ENCODE measurements at places on chromosomes 1 and 21. TPM values are rescaled to one million over a fixed set of nuclear protein-coding genes. Genes with fewer than 3 reads are reported as not detected.

DNA sequence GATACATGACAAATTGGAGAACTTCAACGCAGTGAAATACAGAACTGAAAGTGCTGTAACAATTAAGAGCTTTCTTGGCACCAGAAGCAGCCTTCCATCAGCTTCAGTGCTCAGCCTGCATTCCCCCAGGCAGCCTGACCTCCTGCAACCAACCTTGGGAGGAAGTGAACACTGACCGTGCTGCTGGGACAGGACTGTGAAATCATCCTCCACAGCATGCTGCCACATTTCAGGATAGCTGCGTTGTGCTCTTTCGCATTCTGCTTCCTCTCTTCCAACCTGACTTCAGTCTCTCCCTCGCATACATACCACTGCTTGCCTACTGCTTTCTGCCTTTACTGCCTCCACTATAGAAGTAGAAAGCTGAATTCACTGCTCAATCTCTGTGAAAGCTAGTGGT lies 388.6 kb downstream of the RWDD3 start:
- H3K27ac ChIP-seq: no peak overlapping the region
- DNase-seq: no peak
- no peaks in the 10 kb centered on the region for H3K27me3 ChIP-seq
- H3K4me3 ChIP-seq: no peak overlapping the region
- no peaks in the 10 kb centered on the region for H3K36me3 ChIP-seq
- no peaks in the 10 kb centered on the region for H3K4me1 ChIP-seq

DNA sequence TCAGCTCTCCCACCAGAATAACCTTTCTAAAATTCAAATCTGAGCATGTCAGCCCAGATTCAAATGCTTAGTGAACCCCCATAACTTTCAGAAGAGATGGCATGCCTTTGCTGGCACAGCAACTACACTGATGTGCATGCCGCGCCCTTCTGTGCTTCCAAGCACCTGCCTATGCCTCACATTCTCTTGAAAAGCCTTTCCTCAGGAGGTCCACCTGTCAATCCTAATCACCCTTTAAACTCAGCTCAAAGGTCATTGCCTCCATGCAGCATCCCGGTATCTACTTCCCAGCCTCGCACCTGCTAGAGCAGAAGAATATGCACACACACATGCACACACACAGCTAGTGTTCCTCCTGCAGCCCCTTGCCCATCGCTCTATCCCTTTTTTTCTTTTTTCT lies 5.2 kb upstream of the S100A2 start:
- no peak overlapping the region for H3K27ac ChIP-seq
- H3K27me3 ChIP-seq: no peaks in the 10 kb centered on the region
- no peak for DNase-seq
- H3K36me3 ChIP-seq: no peaks in the 10 kb centered on the region

DNA sequence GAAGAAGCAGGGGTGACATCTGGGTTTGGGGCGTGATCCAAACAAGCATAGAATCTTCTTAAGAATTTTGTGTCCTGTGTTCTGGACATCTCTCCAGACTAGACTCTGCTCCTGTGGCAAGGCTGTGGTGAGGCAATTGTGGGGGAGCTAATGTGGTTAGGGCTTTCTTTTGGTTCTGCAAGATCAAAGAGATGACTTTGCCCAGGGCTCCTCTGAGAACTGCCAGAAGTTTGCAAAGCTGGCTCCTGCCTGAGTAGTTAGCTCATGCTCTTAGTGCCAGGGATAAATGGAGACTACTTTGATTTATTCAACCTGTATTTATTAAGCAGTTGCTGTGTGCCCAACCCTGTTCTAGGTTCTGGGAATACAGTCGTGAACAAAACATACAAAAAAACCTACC lies 34.0 kb upstream of the CRNN start:
- no peaks in the 10 kb centered on the region for H3K4me1 ChIP-seq
- DNase-seq: no peak

DNA sequence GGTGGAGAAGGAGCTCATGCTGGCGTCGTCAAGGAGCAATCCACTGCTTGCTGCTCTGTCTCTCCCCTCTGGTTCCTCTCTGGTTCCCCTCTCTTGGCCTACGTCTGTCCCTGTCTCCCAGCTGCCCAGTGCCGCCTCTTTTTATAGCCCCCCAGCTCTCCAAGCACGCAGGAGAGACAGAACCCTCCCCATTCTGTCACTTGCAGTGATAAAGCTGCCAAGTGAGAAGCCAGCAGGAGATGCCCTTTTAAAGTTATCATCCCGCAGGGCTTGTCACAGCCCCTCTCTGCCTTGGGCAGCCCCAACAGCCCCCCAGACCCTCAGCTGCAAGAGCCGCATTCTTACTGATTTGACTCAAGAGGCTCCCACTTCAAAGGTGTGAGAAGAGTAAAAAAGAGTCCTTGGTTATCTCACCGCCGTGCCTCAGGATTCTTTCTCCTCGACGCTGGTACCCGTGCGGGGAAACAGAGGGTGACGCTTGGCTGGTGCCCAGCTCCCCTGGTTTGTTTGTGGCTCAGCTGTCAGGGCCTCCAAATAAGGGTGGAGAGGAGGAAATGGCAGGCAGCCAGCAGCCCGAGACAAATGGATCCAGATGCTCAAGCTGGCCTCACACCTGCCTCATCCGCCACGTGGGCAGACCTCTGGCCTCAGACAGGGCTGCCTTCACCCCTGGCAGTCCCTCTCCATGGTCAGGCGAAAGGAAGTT lies at the start of gene NPPA:
NPPA (minus strand) TSS at position 117 of the 706 bp plus-strand sequence; CDS start at position 18, 99 bp downstream.
- peaks cover 20% of the 10 kb centered on the region for H3K36me3 ChIP-seq
- H3K27me3 ChIP-seq: no peaks in the 10 kb centered on the region
- DNase-seq: no peak
- no peak within 1 kb of the TSS for H3K4me3 ChIP-seq
- H3K4me1 ChIP-seq: no peaks in the 10 kb centered on the region
- no peak within 1 kb of the TSS for H3K27ac ChIP-seq

GRCh38 chr1:27785781-27786455 lies 12.9 kb downstream of the STX12 start:
- no peaks in the 10 kb centered on the region for H3K27me3 ChIP-seq
- peak; percentile 79 for DNase-seq
- H3K4me3 ChIP-seq: no peak overlapping the region
- H3K4me1 ChIP-seq: peaks cover 11% of the 10 kb centered on the region
- H3K36me3 ChIP-seq: peaks cover 10% of the 10 kb centered on the region

DNA sequence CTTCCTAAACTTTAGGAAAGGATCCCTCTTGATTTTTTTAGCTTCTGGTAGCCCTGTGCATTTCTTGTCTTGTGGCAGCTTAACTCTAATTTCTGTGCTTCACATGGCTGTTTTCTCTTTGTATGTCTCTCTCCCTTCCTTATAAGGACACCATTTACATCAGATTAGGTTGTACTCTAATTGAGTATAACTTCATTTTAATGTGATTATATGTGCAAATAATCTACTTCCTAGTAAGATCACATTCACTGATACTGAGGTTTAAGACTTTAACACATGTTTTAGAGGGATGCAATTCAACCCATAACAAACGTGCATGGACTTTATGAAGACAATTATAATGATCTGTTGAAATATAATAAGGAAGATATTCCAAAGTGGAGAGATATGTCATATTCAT lies 46.7 kb downstream of the RGS4 start:
- no peak overlapping the region for H3K27ac ChIP-seq
- peak; percentile 26 for DNase-seq
- H3K4me1 ChIP-seq: no peaks in the 10 kb centered on the region
- H3K36me3 ChIP-seq: no peaks in the 10 kb centered on the region
- H3K4me3 ChIP-seq: no peak overlapping the region
- no peaks in the 10 kb centered on the region for H3K27me3 ChIP-seq

GRCh38 chr1:173411835-173412742 lies 65.0 kb upstream of the PRDX6 start:
- no peak overlapping the region for H3K27ac ChIP-seq
- DNase-seq: peak; percentile 86
- no peaks in the 10 kb centered on the region for H3K36me3 ChIP-seq
- no peak overlapping the region for H3K4me3 ChIP-seq
- no peaks in the 10 kb centered on the region for H3K27me3 ChIP-seq

DNA sequence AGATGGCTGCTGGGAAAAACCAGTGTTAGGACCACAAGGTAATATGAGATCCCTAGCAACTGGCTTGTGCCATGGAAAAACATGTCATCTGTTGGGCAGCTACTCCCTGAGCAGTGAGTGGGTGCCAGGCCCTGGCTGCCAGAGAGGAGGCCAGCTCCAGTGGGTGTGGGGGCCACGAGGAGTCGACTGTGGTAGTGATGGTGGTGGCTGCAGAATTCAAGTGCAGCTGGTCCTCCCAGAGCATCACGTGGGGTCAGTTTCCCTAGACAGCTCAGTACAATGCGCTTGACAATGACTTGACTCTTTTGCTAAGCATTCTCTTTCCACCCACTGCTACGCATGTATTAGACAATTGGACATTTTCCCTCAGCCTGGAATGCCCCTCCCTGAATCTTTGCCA lies 14.5 kb upstream of the CDC42 start:
- no peak overlapping the region for H3K4me3 ChIP-seq
- no peaks in the 10 kb centered on the region for H3K4me1 ChIP-seq
- H3K27me3 ChIP-seq: no peaks in the 10 kb centered on the region
- H3K27ac ChIP-seq: no peak overlapping the region
- H3K36me3 ChIP-seq: no peaks in the 10 kb centered on the region

DNA sequence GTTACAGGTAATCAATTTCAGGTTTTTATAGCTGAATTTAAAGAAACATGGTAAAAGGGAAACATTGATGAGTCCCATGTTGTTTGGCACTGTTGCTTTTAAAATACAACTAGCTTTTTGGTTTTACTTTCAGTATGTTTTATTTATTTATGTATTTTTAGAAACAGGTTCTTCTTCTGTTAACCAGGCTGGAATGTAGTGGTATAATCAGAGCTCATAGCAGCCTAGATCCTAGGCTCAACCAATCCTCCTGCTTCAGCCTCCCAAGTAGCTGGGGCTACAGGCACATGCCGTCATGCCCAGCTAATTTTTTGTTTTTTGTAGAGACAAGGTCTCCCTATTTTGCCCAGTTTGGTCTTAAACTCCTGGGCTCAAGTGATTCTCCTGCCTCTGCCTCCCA lies 50.4 kb downstream of the CTTNBP2NL start:
- no peaks in the 10 kb centered on the region for H3K27me3 ChIP-seq
- no peak overlapping the region for H3K4me3 ChIP-seq
- peaks cover 24% of the 10 kb centered on the region for H3K36me3 ChIP-seq
- peak overlapping the region; percentile 92 for H3K27ac ChIP-seq

DNA sequence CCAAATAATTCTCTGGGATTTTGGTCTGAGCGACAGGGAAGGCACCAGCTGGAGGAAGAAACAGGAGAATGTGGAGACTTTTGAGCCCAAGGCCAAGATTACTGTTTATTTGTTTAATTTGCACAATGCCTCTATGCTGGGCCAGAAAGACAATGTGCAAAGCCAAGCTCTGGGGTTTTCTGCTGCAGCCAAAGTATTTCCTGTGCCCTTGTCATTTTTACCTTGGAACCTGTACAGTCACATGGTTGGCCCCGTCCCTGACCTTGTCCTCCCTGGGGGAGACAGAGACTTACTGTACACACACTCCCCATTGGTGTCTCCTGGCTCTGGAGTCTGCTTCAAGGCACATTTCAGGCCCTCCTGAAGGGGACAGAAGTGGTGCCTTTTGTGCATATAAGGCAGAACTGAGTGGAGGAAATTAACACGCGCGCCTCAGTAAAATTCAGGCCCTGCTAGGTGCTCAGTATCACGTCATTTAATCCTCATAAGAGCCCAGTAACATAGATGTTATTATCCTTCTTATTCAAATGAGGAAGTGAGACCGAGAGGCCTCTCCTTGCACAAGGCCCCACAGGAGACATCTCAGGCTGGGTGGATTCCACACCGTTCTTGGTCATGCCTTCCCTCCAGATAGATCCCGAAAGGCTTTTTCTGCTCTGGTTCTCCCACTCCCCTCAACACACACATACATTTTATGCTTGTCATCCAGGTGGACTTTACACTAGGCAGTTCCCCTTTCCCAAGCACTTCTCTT lies 21.1 kb downstream of the C1orf115 start:
- no peaks in the 10 kb centered on the region for H3K27me3 ChIP-seq
- no peaks in the 10 kb centered on the region for H3K36me3 ChIP-seq
- no peak overlapping the region for H3K27ac ChIP-seq
- DNase-seq: no peak
- H3K4me3 ChIP-seq: no peak overlapping the region

DNA sequence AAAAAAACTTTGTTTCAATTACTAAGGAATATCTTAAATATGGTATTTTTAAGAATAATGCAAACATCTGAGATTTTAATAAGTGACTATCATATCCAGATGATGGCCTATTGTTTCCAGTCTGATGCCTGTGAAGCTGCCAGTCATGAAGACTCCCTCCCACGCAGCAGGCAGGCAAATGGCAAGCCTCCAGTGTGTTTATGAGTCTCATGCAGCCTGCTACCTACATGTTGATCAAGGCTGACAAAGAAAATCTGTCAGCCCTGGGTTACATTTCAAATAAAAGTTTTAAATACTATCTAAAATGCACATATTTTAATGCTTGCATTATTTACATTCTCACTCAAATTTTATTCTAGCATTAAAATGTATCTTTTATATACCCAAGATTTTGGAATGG lies 137.6 kb upstream of the RNPC3 start:
- no peak overlapping the region for H3K27ac ChIP-seq
- H3K36me3 ChIP-seq: no peaks in the 10 kb centered on the region
- no peak for DNase-seq
- H3K4me1 ChIP-seq: no peaks in the 10 kb centered on the region
- H3K27me3 ChIP-seq: no peaks in the 10 kb centered on the region
- H3K4me3 ChIP-seq: no peak overlapping the region

- DNase-seq: no peak
- no peaks in the 10 kb centered on the region for H3K4me1 ChIP-seq
- no peaks in the 10 kb centered on the region for H3K36me3 ChIP-seq
- no peak overlapping the region for H3K27ac ChIP-seq
- no peaks in the 10 kb centered on the region for H3K27me3 ChIP-seq
Measured at GRCh38 chr1:183689762-183690204, 36.7 kb upstream of the APOBEC4 start.

GRCh38 chr1:100511058-100511457 lies 26.9 kb upstream of the GPR88 start:
- DNase-seq: no peak
- no peaks in the 10 kb centered on the region for H3K36me3 ChIP-seq
- peaks cover 3% of the 10 kb centered on the region for H3K4me1 ChIP-seq
- no peak overlapping the region for H3K4me3 ChIP-seq
- no peaks in the 10 kb centered on the region for H3K27me3 ChIP-seq

GRCh38 chr1:171267391-171267790 lies 19.1 kb downstream of the FMO1 start:
- H3K27ac ChIP-seq: no peak overlapping the region
- no peaks in the 10 kb centered on the region for H3K27me3 ChIP-seq
- DNase-seq: no peak
- H3K4me3 ChIP-seq: no peak overlapping the region
- H3K36me3 ChIP-seq: no peaks in the 10 kb centered on the region
- H3K4me1 ChIP-seq: no peaks in the 10 kb centered on the region

DNA sequence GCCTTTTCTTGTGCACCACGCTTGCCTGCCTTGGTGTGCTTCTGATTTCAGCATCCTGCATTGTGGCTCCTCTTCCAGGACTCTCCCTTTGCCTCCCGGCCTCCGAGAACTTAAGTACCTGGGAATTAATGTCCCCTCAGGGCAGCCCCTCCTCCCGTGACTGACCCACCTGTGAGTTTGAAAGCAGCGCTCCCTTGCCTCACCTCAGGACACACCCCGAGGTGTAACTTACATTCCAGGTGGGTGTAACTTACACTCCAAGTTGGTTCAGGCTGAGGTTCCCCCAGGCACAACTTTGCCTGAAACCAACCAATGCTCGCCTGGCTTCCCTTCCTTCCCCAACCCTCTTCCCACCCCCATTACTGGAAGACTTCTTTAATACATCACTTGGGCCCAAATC lies 161.4 kb downstream of the KAZN start:
- H3K4me1 ChIP-seq: no peaks in the 10 kb centered on the region
- no peak overlapping the region for H3K4me3 ChIP-seq
- no peak overlapping the region for H3K27ac ChIP-seq
- H3K36me3 ChIP-seq: no peaks in the 10 kb centered on the region
- no peaks in the 10 kb centered on the region for H3K27me3 ChIP-seq

The FCMR gene
- 0.29 TPM for total RNA-seq

The PLA2G2F gene
- not detected for total RNA-seq

The SELE gene
- not detected for total RNA-seq

The PCP4 gene
- total RNA-seq: not detected

The C1orf21 gene
- 17.0 TPM for total RNA-seq
